ENCODE measurements at places on chromosomes 13 and 19.

GRCh38 chr13:113886561-113887112, 22.8 kb upstream of the GAS6 start:
- DNase-seq = no peak

- no peak for DNase-seq
Observed at GRCh38 chr19:53598361-53598760, 33.4 kb upstream of the DPRX start.

DNA sequence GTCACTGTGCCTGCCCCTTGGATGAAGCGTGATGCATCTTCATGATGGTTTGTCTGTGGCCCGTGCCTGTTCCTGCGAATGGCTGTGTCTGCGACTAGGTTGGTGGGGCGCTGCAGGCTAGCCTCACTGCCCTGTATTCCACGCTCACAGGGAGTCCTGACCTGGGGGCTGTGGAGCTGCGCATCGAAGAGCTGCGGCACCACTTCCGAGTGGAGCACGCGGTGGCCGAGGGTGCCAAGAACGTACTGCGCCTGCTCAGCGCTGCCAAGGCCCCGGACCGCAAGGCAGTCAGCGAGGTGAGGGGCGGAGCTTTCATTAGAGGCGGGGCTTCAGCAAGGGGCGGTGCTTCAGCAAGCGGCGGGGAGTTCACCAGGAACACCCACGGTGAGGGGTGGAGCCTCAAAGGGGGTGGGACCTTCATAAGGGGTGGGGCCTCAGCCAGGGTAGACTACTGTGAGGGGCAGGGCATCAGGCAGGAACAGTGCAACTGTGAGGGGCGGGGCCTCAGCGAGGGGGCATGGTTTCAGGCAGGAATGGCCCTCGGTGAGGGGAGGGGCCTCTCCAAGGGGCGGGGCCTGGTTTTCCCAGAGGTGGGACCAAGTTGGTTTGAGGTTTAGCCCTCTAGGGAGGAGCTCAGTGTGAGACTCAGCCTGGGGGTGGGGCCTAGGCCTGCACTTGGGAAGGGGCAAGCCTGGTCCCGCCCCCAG, 17.2 kb downstream of the PKN1 start:
- DNase-seq = no peak

GRCh38 chr19:5128936-5129389, 160.1 kb downstream of the KDM4B start:
- no peak for DNase-seq

- DNase-seq = no peak
Observed at GRCh38 chr19:47310323-47310722, 662 bp downstream of the C5AR1 start.

DNA sequence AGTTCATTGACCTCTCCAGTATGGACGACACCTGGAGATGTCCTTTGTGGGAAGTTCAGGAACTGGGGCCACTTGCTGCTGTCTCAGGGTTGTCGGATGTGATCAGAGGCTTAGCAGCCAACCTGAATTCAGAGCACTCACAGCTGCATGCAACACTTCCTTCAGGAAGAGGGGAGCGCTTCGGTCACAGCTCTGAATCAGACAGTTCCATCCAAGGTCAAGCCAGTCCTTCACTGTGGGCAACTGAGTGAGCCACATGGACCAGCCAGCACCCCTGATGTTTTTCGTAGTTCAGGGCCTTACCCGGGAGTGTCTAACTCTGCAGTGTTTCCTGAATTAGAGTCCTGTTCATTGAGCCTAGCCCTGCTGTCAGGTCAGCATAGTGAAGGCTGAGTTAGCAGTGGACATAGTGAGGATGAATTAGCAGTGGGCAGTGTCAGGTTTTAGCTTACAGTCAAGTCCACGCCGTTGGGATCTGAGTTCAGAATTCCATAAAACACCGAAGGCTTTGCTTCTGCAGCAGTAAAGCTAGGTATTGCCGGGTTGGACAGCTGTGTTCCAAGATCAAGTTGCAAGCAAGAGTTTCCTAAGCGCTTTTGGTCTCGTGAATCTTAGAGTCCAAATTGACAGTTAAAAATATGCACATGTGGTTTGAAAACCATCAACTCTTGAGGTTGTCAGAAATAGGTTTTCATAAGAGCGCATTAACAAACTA, 5.1 kb downstream of the ZNF555 start:
- no peak for DNase-seq

GRCh38 chr13:66375756-66376155, 854.4 kb downstream of the PCDH9 start:
- no peak for DNase-seq

- no peak for DNase-seq
Observed at GRCh38 chr13:20118268-20119140, 42.3 kb downstream of the GJA3 start.

GRCh38 chr19:2949939-2950285, 5.1 kb upstream of the ZNF77 start:
- no peak for DNase-seq

DNA sequence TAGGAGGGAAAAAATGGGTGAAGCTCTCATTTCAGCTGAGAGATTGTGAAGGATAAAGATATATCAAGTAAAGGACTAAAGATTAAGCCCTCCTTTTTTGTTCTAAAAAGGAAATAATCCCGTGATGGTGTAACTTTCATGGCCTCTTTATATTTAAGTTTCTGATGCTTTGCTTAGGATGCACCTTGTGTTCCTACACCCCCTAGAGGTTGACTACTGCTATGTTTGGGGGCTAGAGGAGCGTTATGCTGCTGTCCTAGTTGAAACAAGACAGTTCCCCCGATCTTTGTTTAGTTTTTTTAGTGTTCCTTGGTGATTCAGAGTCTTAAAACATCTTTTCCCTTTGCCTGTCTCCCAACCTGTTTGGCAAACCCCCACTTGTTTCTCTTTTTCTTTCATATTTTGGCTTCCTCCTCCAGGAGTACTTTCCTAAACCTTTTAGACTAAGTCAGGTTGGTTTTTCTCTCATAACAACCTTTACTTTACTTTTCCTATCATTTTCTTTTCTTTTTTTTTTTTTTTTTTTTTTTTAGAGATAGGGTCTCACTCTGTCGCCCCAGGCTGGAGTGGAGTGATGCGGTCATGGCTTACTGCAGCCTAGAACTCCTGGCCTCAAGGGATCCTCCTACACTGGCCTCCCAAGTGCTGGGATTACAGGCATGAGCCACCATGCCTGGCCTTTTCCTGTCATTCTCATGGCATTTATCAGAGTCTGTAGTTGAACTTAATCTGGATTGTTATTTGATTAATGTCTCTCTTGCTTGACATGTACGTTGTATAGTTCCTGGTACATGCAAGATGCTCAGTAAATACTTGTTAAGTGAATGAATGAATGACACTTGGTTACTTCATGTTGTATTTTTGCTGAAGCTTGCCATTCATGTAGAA, 2.8 kb downstream of the UBA2 start:
- peak; percentile 6 for DNase-seq

GRCh38 chr13:100610391-100611347, 22.1 kb upstream of the GGACT start:
- DNase-seq = no peak

DNA sequence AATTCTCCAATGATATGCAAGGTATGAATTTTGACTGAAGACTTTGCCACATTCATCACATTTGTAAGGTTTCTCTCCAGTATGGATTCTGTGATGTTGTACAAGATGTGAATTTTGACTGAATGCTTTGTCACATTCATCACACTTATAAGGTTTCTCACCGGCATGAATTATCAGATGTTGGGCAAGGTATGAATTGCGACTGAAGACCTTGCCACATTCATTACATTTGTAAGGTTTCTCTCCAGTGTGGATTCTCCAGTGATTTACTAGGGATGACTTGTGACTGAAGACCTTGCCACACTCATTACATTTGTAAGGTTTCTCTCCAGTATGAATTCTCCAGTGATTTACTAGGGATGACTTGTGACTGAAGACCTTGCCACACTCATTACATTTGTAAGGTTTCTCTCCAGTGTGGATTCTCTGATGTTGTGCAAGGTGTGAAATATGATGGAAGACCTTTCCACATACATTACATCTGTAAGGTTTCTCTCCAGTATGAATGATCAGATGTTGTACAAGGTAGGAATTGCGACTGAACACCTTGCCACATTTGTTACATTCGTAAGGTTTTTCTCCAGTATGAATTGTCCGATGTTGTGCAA, 24.8 kb downstream of the ZNF83 start:
- no peak for DNase-seq

GRCh38 chr19:6216236-6216995, 63.4 kb downstream of the MLLT1 start:
- no peak for DNase-seq

GRCh38 chr13:24097667-24098066, 62.9 kb upstream of the SPATA13 start:
- DNase-seq = no peak

GRCh38 chr13:21948769-21949474, 278.0 kb downstream of the FGF9 start:
- no peak for DNase-seq
